Right lung (tissue), 10 donors: ENCODE measurements at places on chromosomes 1 and 21. TPM values are rescaled to one million over a fixed set of nuclear protein-coding genes. Genes with fewer than 3 reads are reported as not detected.

DNA sequence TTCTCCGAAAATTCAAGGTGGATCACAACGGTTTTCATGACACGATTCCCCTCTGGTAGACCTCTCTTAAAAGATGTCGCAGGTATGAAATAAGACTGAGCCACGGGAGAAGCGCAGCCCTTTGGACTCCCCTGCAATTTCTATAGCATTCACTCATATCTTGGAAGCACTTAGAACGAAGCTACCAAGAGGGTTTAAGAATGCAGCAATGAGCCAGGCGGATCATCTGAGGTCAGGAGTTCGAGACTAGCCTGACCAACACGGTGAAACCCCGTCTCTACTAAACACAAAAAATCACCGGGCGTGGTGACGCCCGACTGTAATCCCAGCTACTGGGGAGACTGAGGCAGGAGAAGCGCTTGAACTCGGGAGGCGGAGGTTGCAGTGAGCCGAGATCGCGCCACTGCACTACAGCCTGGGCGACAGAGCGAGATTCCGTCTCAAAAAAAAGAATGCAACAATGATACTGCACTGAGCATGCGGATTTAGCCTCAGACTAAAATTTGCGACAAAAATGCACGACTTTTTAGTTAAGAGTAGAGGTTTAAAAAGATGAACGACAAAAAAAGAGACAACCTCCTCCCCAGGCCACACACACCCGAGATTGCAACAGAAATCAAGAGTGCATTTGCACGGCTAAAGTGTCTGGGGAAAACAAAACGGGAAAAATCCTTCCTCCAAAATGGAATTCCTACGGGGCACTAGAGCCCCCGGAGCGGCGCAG lies 743 bp downstream of the TOMM20 start:
- DNase-seq: peak; percentile 8

GRCh38 chr1:32363713-32364112 lies 1.4 kb downstream of the TSSK3 start:
- no peak for DNase-seq

DNA sequence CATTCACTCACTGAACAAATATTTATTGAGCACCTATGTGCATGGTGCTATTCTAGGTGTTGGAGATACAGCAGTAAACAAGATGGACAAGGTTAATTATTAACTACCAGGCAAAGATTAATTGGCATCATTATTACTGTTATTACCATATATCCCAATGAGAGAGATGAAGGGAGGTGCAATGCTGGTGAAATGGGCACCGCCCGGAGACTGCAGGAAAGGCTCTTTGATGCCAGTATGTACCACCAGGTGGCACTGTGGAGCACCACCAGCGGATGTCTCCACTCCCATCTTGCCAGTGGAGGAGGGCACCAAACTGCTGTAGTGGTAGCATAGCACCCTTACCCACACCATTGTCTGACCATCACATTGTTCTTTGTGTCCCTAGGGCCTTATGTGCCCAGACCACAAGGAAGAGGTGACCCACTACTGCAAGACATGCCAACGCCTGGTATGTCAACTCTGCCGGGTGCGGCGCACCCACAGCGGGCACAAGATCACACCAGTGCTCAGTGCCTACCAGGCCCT lies 3.0 kb downstream of the TRIM46 start:
- no peak for DNase-seq

GRCh38 chr1:220341126-220341525 lies 68.9 kb upstream of the RAB3GAP2 start:
- DNase-seq: no peak

GRCh38 chr1:151984313-151984956 lies 9.2 kb downstream of the S100A10 start:
- DNase-seq: no peak

GRCh38 chr1:204714861-204715511 lies 29.4 kb upstream of the LRRN2 start:
- DNase-seq: no peak

DNA sequence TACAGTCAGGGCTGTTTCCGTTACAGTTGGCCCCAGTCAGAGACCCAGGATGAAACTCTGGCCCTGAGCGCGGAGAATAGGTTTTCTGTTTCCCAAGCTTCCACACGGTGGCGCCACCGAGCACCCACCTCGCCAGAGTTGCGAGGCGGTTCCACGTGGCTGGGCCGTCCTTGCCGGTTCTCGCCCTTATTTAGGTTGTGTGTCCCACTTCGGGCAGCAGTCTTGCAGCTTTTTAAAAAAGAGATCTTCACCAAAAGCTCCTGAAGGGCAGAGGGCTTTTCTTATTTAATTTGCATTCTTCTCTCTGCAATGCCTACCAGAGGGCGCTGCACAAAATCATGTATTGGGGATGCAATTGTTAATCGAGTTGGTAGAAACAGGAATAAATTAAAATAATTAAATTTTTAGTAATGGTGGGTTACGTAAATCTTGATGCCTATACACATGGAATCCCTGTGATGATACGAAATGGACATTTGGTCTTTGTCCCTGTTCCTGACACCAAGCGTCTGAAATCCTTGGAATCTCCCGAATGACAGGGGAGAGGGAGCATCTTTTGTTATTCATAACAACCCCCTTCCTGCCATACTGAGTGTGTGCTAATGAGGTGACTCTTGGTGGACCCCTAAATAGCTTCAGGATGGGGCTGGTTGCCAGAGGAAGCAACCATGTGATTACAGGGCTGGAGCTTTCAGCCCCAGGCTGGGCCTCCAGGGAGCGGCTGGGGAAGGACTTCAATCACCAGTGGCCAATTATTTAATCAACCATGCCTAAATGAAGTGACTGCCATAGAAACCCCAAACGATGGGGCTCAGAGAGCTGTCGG lies 5.6 kb upstream of the S100A7 start:
- no peak for DNase-seq

DNA sequence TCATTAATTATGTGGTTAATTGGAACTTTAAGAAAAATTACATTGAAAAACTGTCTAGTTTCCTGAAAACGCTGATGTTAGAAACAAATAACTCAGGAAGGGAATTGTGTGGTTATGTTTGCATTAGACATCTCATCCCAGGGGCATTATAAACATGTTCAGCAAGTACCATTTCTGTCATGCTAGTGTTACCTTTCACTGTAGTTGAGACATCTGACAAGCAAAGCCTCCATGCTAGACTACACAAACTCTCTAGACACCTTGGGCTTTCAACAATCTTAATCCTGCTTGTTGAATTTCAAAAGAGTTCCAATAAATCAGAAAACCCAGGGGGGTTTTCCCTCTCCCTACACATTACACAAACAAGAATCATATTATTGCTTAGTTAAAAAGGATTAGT lies 536.8 kb downstream of the KCNT2 start:
- DNase-seq: no peak

- no peak for DNase-seq
Measured at GRCh38 chr1:89962742-89963075, 32.2 kb upstream of the ZNF326 start.

DNA sequence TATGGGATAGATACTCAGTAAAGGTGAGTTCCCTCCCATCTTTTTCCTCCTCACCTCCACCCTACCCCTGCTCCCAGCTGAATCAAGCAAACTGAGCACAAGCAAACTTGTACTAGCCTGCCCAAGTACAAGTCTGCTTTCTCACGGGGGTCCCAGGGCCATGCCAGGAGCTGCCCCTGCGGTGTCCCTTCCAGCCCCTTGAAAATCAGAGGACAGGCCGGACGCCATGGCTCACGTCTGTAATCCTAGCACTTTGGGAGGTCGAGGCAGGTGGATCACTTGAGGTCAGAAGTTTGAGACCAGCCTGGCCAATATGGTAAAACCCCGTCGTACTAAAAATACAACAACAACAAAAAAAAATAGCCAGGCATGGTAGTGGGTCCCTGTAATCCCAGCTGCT lies 17.5 kb upstream of the IFFO2 start:
- DNase-seq: no peak

- no peak for DNase-seq
Measured at GRCh38 chr1:20207546-20207945, 21.2 kb upstream of the PLA2G2C start.

GRCh38 chr21:42234041-42234440 lies 15.1 kb downstream of the ABCG1 start:
- no peak for DNase-seq

DNA sequence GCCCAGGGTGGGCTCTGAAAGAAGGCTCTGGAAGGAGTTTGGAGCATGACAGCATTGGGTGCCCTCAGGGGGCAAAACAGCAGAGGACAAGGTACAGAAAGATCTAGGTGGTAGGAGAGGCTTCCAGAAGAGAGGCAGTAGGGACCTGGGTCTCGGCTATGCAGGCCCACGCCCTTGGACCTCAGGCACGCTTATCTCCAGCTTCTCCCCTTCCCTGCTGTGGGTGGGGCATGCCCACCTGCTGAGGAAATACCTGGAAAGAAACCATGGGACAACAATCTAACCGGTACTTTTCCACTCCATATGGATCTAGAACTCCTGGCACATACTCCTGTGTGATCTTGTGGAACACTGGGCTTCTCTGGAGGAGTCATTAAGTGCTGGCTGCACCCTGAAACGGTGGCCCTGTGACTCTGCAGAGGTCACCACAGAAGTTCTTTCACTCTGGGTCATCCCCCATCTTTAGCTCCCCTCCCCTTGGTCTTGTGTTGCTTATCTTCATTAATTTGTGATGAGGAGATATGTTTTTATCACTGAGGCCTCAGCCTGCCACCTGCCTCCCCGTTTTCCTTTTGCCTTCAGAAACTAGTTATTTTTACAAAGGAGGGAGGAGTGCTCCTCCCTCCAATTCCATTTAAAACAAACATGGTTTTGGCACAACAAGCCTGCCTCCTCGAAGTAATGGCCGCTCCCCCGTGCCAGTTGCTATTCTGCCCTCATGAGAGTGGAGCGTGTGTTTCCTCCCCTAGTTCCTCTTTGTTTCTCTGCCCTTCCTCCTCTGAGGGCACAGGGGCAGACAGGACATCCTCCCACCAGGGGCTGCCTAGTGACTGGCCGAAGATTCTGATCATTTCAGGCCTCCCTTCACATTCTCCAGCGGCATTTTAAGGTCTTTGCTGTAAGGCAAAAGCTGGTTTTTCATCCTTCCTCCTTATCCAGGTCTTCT lies 78.0 kb upstream of the ATP5PO start:
- DNase-seq: no peak

GRCh38 chr1:111161843-111162487 lies 21.9 kb downstream of the CEPT1 start:
- no peak for DNase-seq

GRCh38 chr1:14180738-14181137 lies 417.7 kb upstream of the KAZN start:
- DNase-seq: no peak

- no peak for DNase-seq
Measured at GRCh38 chr1:87799451-87799850, 470.8 kb downstream of the LMO4 start.

DNA sequence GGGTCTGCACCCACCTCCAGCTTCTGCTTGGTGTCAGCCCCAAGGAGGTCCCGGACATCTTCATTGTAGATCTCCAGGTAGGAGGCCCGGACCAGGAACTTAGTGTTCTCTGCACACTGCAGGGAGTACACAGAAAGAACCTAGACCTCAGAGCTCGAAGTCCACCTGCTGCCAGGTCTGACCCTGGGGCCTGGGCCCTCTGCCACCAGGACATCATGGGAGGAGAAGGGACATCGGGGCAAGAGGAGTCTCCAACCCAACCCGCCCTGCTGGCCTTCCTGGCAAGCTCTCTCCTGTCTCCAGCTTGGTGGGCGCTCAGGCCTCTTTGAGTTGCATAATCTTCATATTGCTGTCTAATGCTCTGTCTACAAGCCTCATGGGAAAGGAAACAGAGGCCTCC lies 4.4 kb downstream of the KIF17 start:
- DNase-seq: no peak

DNA sequence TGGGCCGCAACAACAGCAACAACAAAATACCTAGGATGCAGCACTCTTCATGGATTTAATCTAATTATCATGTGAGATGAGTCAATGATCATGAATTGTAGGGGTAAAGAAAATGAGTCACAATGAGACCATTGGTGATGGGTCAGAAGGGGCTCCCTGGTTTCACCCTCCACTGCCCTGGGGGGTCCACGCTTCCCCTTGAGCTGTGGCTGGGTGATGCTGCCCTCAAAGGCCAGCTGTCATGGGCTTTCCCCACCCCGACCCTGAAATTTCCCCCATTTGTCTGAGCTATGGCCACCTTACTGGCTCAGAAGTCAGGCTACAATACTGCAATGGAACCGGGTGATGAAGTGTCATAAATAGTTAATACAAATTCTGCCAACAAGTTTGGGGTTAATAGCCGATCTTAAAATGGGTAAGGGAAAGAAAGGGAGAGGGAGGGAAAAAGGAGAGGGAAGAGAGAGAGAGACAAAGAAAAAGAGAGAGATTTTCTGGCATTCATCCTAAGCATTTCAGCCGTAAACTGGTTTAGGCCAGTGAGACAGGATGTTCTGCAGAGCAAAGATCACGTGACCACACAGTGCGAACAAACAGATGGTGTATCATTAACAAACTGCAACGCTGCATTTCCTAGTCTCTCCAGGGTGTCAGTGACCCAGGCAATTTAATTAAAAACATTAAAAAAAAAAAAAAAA lies 143.4 kb upstream of the ERRFI1 start:
- peak; percentile 87 for DNase-seq

DNA sequence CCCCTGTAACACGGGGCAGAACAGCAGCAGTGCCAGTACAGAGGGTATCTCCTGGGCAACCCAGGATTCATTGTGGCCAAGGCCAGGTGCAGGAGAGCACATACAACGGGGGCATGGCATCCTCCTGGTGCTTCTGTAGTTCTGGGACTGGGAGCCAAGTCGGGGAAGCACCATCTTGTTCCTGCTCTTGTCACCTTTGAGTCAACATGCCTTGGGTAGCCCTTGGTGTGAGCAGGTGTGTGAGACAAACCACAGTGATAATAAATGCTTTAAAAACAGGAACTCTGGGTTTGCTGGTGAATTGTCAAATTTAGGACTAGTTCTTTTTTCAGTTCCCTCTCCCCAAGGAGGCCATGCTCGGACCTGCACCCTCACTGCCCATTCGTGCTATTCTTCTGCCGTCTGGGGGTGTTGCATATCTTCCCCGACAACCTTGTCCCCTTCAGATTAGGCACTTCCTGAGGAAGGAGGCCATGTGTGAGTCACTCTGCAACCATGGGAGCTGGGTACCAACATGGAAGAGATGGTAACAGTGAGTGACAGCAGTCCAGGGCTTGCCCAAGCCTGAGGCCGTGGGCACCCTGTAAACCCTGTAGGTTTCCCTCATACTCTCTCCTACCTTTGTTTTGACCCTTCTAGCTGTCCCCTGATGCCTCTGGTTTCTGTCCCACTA lies 150.2 kb downstream of the GRIK3 start:
- DNase-seq: no peak

GRCh38 chr1:15314328-15315281 lies 67.6 kb downstream of the FHAD1 start:
- DNase-seq: no peak

Gene SERINC2
- polyA plus RNA-seq: 8.0 TPM

Gene ZBTB17
- 31.9 TPM for polyA plus RNA-seq

Gene C8B
- not detected for polyA plus RNA-seq

Gene CASQ1
- polyA plus RNA-seq: 0.59 TPM

Gene OR2AK2
- not detected for polyA plus RNA-seq

Gene TEDDM1
- polyA plus RNA-seq: 0.04 TPM

Gene LDLRAD1
- 5.5 TPM for polyA plus RNA-seq

Gene RPTN
- polyA plus RNA-seq: not detected

Gene ERRFI1
- polyA plus RNA-seq: 83.4 TPM

Gene LY9
- polyA plus RNA-seq: 0.44 TPM

Gene ARHGAP30
- polyA plus RNA-seq: 4.7 TPM

Gene PUM1
- polyA plus RNA-seq: 114 TPM

Gene GUCA2B
- not detected for polyA plus RNA-seq
